CD4-positive, alpha-beta T cell treated with Interferon alpha-2 for 1 hour (primary cell): ENCODE measurements at places on chromosomes 3 and 15.

- no peak for DNase-seq
Measured at GRCh38 chr3:32009957-32010356, 28.4 kb downstream of the ZNF860 start.

GRCh38 chr3:111971533-111972130 lies 7.2 kb upstream of the ABHD10 start:
- no peak for DNase-seq

DNA sequence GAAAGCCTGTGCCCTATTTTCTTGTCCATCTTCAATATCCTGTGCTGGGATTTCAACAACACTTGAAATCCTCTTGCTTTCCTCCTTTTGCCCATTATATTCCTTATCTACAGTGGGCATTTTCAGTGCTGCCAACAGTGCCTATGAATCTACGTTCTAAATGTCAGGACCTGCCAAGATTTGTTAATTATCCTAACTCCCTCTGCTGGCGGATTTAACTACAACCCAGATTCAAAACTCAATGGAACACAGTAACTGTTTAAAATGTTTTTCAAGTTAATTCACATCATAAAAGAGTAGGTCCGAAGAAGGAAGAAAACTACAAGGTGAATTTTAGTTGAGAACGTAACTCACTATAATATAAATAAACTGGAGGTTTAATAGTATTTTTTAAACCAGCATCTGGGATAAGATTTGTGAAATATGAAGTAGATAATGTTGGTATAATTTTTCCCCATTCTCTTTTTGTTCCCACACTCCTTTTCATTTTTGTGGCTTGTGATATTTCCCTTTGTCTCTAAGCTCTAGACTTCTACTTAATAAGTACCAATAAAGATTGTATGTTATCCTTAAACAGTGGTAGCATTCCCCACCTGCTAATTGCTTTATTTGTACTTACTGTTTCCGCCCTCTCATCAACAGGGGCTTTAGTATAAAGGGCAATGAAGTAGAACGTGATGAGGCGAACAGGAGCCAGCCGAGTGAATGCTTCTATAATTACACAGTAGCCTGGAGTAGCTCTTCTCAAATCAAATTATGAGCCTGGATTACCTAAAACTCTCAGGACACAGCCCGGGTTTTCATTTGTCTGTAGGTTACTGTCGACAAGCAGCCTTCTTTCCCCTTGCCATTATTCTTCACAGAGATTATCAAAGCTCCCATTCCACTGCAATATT lies 302.5 kb upstream of the ATP11B start:
- no peak for DNase-seq

- DNase-seq, result no peak
Measured at GRCh38 chr3:148648685-148649352, 48.9 kb upstream of the AGTR1 start.

- DNase-seq, result no peak
Measured at GRCh38 chr3:154168998-154169795, 48.0 kb downstream of the ARHGEF26 start.

DNA sequence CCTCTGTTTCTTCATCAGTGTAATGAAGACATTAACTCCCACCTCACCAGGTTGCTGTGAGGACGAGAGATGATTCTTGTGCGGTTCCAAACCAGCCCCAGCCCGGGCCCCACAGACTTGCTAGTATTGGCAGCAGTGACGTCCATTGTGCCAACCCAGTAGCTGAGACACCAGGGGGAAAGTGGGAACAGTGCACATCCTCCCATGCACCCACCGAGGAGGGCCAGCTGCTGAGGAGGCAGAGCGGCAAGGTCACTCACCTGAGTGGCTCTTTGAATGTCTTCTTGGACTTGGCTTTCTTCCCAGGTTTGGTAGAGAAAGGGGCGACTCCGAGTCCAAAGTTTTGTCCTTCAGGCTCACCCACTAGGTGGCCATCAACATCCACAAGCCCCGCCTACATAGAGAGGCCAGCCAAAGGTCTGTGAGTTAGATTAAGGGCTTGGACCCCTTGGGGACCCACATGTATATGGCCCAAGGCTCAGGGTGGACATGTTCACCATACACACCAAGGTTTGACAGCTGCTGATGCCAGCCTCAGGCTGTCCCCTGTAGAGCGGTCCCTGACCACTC lies 38.0 kb downstream of the KIF9 start:
- DNase-seq, result no peak

- DNase-seq, result no peak
Measured at GRCh38 chr3:129975705-129976048, 1.2 kb downstream of the TRH start.
